Kidney glomerular epithelial cell (primary cell): ENCODE measurements at places on chromosomes 16 and 17.

- peak; percentile 71 for DNase-seq
Observed at GRCh38 chr16:81493755-81494433, 49.3 kb downstream of the CMIP start.

- DNase-seq, result no peak
Observed at GRCh38 chr16:80563066-80563465, 22.3 kb downstream of the DYNLRB2 start.

DNA sequence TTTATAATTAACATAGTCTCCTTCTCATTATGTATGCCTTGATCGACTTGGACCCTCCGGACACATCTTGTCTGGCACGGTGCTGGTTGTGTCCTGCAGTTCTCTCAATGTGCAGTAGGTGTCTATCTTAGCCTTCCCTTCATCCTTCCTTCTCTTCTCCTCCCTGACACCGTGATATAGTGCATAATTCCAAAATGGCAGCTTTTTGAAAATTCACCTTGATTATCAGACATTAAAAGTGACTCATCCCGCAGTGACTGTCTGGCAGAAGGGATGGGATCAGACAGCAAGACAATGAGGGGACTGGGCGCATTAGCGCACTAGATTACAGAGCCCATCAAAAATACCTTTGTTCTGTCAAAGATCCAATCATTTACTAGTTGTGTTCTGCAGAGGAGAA is 70.0 kb upstream of the PMFBP1 start:
- DNase-seq, result peak; percentile 63

DNA sequence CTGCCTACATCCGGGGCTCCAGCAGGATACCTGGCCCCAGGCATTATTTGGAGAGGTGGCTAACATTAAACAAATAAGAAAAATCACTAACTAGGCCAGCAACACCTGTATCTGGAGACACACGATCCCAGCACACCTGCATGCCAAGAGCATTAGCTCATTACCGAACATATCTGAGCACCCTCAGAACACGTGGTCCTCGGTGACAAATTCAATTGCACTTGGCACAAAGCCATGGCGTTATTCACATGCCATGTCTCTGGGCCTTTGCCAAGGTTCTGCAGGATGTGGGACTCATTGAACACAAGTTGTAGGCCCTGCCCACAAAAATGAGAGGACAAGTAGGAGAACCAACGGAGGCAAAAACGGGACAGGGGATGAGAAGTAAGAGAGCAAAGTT is 552.3 kb downstream of the TOX3 start:
- DNase-seq, result peak; percentile 54

- no peak for DNase-seq
Observed at GRCh38 chr16:64269756-64270155, 852.1 kb downstream of the CDH11 start.

- no peak for DNase-seq
Observed at GRCh38 chr16:56758930-56759329, 29.0 kb downstream of the NUP93 start.

GRCh38 chr16:4839942-4840341 is 7.1 kb downstream of the GLYR1 start:
- no peak for DNase-seq

GRCh38 chr17:76447931-76448652 is 4.9 kb downstream of the UBE2O start:
- DNase-seq, result no peak

- DNase-seq, result peak; percentile 80
Observed at GRCh38 chr16:64478252-64478906, 643.5 kb downstream of the CDH11 start.

DNA sequence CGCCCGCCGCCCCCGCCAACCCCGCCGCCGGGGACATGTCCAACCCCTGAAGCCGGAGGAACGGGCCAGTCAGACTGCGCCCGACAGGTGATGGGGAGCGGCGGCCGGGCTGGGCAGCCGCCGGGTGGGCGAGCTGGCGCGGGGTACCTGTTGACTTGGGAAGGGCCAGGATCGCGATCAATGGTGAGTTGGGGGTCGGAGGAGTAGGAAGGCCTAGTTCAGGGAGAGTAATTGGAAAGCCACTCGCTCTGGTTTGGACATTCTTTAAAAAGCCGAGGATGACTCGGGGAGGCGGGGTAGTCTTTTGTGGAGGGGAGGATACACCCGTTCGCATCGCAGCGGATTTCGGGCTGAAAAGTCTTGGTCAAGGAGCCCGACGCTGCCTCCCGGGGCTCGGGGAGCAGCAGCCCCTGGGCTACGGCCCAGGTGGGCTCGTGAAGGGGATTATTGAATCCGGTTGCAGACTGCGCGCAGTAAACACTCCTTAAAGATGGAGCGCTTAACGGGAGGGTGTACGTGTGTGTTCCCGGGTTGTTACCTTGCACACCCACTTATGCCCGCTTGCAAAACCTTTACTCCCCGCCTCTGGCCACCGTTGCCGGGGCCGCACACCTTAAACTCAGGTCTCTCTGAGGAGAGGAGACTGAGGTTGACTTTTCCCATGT is 123.8 kb downstream of the GOSR1 start:
- DNase-seq, result no peak

GRCh38 chr16:49530427-49530970 is 156.9 kb downstream of the C16orf78 start:
- no peak for DNase-seq

- no peak for DNase-seq
Observed at GRCh38 chr16:3797473-3797872, 80.1 kb upstream of the TRAP1 start.

GRCh38 chr16:8376430-8376829 is 213.9 kb downstream of the TMEM114 start:
- DNase-seq, result no peak

DNA sequence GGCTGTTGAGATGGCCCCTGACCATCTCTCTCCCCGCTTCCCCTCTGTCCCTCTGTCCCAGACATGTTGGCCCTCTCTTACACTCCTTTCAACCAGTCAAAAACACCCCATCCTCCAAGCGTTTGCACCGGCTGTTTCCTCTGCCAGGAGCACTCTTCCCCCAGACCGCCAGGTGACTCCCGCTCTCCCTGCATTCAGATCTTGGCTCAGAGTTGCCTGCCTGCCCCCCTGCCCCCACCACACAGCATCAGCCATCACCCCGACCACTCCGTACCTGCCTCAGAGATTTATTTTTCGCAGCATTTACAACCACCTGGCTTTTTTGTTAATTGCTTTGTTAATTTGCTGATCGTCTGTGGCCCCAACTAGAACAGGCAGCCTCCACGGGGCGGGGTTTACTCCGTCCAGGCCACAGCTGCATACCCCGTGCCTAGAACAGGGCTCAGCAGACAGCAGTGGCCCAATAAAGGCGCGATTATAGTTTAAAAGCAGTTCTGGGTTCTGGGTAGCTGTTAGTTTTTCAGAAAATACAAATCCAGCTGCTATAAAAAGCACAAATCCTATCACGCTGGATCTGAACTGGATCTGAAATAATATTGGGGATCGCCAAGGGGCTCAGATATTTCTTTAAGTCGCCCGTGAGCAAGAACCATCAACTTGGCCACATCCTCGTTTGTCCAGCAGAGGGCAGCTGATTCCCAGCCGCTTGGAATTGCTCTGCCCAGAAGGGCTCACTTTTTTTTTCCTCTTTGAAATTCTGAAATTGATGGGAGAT is 173.6 kb downstream of the IRF8 start:
- peak; percentile 55 for DNase-seq

DNA sequence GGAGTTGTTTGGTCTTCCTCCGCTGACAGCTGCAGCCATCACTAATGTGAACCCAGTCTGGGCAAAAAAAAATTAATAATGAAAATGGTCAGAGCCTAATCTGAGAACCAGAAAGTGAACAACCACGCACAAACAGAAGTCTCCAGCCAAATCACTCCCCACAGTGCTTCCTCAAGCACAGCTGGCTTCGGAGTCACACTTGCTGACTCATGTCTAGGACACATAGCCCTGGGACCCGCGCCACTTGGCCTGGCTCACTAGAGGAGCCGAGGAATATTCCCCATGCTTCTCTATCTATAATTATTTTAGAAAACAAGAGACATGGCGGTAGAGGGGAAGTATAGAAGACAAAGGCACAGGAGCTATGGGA is 109.1 kb downstream of the ZFHX3 start:
- DNase-seq, result no peak

DNA sequence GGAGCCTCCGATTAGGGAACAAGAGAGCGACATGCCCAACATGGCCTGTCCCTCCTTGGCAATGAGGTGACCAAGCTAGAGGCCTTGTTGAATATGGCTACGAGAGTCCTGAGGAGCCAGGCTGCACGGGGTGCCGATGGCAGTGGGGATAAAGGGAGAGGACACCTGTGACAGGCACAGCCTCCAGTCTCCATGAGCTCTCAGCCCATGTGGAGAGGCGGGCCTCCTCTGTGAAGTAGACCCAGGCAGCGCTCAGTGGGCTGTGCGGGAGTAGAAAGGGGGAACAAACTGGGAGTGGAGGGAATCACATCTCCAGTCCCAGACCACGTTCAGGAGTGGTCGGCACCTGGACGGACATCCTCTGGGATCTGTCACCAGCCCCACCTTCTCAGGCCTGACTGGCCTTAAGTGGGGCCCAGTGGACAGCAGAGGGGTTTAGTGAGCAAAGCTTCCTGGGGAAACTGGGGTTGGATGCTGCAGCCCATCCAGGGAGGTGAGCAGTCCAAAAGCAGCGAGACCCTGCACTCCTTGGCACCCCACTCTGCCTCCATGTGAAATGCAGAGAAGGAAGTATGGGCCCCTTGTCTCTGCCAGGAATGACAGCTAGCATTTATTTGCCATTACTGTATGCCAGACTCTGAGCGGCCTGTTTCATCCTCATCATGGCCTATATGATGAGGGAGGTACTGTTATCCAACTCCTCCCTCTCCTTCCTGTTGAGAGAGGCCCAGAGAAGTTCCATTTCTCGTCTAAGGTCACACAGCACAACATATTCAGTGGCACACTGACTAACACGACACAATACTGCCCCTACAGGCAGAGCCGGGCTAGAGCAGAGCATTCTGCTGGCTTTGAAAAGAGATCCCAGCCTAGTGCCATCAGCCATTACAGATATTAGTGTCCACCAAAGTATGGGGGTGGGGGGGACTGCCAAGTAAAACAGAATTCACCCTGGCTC is 4.5 kb upstream of the TMEM92 start:
- DNase-seq, result peak; percentile 33

- no peak for DNase-seq
Observed at GRCh38 chr17:58181796-58182195, 10.7 kb upstream of the EPX start.

DNA sequence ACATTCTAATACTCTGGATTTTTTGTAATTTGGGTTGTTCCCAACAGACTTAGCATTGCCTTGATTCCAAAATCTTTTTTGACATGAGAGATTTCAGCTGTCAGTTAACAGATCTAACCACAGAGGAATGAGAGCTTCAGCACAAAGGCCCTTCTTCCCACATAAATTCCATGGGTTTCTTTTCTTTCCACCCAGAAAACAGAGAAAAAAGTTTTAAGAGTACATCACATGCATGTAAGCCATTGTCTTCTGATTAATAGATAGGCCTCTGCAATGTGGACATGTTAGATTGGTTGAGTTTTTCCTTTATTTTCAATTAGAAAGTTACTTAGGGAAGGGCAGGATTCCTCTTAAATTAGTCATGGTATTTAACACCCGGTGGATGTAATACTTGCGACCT is 939 bp downstream of the MYH8 start:
- DNase-seq, result no peak

- DNase-seq, result peak; percentile 96
Observed at GRCh38 chr17:63275318-63275970, 170.7 kb downstream of the CYB561 start.

DNA sequence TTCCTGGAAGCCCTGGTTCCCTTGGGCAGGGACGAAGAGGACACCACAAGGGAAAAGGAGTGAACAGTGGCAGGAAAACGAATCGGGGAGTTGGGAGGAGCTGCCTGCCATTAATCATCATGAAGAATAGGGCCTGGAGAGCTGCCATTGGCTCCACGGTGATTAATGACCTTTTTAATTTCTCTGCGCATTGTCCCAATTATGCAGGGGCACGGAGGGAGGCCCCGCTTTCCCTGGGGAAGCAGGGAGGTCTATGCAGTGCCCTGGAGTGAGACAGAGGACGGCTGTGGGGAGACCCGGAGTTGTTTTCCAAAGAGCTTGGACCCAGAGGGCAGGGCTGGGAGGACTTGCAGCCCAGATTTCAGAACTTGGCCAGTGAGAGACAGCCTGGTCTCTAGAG is 338.9 kb upstream of the C16orf82 start:
- no peak for DNase-seq

GRCh38 chr16:9279291-9280068 is 188.0 kb downstream of the HAPSTR1 start:
- peak; percentile 18 for DNase-seq

- no peak for DNase-seq
Observed at GRCh38 chr16:35391328-35391727, 1931.9 kb downstream of the TP53TG3F start.

DNA sequence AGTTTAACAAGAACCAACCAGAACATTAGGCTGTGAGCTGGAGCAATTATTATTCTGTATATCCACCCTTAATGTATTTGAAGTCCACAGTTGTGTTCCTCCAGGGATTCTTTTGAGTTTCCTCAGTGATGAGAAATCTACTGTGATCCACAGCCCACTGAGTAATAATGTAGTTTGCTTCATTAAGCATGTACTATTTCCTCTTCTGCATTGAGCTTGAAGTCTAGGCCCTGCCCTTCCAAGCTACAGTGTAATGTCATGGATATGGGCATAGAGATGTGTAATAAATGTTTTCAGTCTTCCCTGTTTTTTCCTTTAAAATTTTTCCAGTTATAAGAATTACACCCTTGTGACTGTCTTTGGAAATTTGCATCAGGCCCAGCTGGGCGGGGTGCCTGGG is 36.4 kb upstream of the SLC12A3 start:
- peak; percentile 63 for DNase-seq

DNA sequence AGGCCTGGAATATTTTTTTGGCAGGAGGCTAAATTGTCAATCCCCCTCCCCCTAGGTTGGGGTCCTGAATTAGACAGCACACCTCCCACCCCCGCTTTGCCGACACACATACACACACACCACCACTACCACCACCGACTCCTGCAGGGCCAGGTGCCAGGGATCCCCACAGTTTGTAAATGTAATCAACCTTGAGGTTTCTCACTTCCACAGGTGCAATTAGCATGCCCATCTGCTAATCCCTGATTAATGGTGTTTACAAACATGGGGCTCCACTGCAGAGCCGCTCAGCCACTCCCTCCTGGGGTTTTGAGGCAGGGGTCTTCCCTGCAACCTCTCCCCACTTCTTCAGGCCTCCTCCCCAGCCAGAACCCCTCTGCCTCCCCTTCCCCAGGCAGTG is 11.8 kb downstream of the MRM1 start:
- no peak for DNase-seq

DNA sequence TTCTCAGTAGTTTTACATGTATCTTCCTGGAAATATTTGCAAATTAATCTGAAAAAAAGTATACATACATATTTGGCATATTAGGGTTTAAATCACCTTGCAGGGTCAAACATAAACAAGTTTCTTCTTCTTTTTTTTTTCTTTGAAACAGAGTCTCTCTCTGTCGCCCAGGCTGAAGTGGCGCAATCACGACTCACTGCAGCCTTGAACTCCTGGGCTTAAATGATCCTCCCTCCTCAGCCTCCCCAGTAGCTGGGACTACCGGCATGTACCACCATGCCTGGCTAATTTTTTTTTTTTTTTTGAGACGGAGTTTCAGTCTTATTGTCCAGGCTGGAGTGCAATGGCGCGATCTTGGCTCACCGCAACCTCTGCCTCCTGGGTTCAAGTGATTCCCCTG is 12.6 kb upstream of the FUS start:
- DNase-seq, result no peak

- DNase-seq, result no peak
Observed at GRCh38 chr17:20982589-20983358, 60.0 kb downstream of the USP22 start.
